Cortex of kidney (tissue), 1 donor: ENCODE measurements at places on chromosomes 7 and 10.

- DNase-seq: no peak
Observed at GRCh38 chr10:118108194-118109026, 61.7 kb upstream of the RAB11FIP2 start.

- no peak for DNase-seq
Observed at GRCh38 chr7:95104739-95105138, 197.3 kb downstream of the PPP1R9A start.

DNA sequence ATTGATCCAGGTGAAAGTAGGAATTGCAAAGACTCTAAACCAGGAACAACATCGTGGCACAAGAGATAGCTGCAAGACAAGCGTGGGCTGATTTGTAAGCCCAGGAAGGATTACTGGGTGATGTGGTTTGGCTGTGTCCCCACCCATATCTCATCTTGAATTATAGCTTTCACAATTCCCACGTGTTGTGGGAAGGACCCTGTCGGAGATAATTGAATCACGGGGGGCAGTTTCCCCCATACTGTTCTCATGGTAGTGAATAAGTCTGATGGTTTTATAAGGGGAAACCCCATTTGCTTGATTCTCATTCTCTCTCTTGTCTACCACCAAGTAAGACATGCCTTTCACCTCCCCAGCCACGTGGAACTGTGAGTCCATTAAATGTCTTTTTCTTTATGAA, 59.5 kb downstream of the ST8SIA6 start:
- DNase-seq: no peak

DNA sequence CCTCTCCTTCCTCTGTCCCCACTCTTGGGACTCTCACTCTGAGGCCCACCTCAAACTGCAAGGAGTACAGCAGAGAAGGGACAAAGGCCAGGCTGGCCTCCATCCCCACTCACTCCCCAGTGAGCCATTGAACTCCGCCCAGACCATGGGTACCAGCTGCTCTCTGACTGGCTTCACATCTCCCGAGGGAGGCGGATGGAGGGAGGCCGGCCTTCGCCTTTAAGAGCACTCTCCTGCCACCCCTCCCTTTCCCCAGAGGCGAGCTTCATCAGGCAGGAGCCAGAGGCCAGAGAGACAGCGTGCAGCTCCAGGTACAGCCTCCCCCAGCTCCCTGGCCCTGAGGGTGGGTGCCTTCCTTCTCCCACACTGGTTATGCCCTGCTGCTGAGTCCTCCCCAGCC, 1.8 kb upstream of the LDB3 start:
- DNase-seq: no peak

- no peak for DNase-seq
Observed at GRCh38 chr10:77164616-77165311, 472.8 kb downstream of the KCNMA1 start.

- DNase-seq: no peak
Observed at GRCh38 chr10:74071157-74071556, 73.2 kb downstream of the VCL start.

GRCh38 chr10:88154596-88155250, 291.3 kb downstream of the PTEN start:
- no peak for DNase-seq

GRCh38 chr10:19325581-19325980, 277.0 kb downstream of the MALRD1 start:
- no peak for DNase-seq
